ENCODE measurements at places on chromosomes 5 and 9. TPM values are rescaled to one million over a fixed set of nuclear protein-coding genes. Genes with fewer than 3 reads are reported as not detected.

DNA sequence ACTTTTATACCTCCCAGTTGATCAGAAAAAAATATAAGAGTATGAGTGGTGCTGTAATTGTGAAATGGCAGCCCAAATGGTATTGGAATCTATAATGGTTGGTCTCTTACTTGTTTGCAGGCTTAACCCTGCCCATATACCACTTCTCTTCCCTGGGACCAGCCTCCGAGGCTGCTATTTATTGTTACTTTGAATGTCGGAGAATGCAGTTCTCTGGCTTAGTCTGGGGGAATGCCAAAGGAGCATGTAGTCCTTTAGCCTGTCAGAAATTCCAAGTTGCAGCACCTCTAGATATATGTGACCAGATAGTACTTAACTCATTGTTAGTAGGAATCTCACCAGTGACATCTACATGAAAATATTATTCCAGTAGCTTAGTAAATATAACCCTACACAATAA is 47.5 kb downstream of the SLC44A1 start:
- no peak for DNase-seq

- DNase-seq = no peak
These were observed 109.2 kb upstream of the PHYKPL start for GRCh38 chr5:178341851-178342140.

DNA sequence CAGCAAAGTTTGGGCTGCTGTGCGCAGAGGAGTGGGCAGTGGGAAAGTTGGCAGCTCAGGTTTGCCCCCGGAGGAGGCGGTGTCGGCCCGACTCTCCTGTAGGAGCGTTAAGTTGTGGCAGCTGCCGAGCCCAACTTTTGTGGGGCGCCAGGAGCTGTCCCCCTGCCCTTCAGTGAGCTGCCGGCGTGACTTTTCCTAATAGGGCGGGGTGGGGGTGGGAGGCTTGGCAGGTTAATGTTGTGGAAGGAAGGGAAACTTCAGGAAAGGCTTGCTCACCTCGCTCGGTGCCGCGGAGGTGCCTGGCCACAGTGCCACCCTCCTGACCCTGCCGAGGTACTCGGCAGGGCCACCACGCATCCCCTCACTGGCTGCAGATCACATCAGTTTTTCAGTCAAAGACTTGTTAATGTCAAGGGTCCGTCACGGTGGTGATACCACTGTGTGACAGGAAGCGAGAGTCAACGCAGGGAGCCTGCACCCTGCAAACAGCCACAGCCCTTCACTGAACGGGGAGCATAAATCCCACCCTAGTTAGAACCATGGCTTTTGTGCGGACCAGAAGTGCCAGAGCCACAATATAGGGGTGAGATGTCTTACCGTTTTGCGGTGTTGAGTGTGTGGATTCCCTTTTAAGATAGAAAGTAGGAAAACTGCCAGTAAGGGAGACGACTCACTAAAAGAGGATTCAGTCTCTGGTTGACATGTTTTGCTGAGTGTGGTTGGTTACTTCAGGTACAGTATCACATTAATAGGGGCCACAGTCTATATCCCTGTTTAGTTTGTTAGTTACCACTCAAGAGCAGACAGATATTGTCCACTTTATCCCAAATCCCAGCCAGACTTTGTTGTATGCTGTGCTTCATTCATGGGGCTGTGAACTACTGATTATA is 796 bp downstream of the LNPEP start:
- DNase-seq = peak; percentile 13

DNA sequence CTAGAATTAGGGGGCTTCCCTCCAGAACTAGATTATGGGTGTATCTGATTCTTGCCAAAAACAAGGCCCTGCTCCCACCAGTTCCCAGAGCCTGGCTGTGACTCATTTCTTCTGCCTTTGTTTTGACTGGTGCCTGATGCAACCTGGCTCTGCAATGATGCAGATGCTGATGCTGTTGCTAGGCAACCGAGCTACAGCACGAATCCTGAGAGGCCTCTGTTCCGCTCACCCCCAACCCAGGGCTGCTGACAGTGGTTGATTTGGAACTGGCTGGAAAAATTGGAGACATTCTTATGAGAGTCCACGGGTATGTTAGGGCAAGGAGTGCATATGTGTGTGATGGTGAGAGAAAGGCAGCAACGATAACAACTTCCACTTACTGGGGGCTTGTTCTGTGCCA is 100.3 kb downstream of the NSG2 start:
- no peak for DNase-seq

DNA sequence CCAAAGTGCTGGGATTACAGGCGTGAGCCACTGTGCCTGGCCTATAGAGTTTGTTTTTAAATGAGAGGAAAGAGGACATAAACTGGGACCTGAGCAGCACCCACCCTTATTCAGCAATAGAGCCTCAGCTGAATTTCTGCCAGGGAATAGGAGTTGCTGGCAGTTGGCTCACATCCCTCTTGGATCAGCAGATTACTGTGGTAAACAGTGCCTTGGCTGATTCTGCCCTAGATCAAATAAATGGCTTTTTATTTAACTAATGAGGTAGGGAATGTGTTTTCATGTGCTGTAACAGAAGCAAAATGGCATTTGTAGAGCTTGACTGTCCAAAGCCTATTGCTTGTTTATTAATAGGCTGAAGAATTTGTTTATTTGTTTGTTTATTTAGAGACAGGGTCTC is 2.1 kb downstream of the ARHGEF37 start:
- DNase-seq = no peak

- no peak for DNase-seq
These were observed 796.3 kb downstream of the SEMA5A start for GRCh38 chr5:8749556-8749955.

- DNase-seq = no peak
These were observed at the start of gene GRIN3A for GRCh38 chr9:101738566-101739183. GRIN3A (minus strand) TSS chr9:101738647; CDS start chr9:101737979, 668 bp downstream.

GRCh38 chr5:139649082-139649991 is 1.2 kb downstream of the CXXC5 start:
- DNase-seq = no peak

DNA sequence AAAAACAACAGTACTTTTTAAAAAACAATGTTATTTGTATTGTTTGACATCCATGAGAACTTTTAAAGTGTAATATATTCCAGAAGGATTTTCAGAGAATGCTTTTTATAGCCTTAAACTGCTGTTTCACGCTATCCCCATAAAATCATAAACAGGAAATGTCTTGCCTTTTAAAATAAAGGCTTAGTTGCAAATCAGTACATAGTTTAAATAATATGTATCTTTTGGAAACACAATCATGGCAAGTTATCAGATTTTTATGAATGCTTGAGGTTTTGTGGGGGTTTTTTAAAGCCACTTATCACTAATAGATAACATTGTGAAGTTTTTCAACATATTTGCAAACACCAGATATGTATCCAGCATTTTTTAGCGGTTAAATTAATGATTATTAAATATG is 37.2 kb upstream of the F2RL2 start:
- no peak for DNase-seq

DNA sequence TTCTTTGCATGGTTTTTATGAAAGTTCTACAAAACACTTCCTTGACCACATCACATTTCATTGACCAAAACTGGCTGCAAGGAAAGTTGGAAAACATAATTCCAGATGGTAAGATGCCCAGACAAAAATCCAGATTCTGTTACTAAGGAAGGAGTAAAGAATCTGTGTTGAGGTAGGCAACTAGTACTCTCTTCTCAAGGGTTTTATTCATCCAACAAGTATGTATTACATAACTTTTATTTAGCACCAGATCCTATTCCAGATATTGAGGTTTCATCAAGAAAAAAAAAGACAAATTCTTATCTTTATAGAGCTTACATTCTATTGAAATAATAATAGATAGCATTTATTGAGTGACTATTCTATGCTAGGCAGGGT is 43.2 kb upstream of the UGCG start:
- no peak for DNase-seq

GRCh38 chr9:136499935-136500910 is 17.4 kb upstream of the SEC16A start:
- no peak for DNase-seq

- no peak for DNase-seq
These were observed 119.6 kb downstream of the SEMA6A start for GRCh38 chr5:116455061-116455460.

DNA sequence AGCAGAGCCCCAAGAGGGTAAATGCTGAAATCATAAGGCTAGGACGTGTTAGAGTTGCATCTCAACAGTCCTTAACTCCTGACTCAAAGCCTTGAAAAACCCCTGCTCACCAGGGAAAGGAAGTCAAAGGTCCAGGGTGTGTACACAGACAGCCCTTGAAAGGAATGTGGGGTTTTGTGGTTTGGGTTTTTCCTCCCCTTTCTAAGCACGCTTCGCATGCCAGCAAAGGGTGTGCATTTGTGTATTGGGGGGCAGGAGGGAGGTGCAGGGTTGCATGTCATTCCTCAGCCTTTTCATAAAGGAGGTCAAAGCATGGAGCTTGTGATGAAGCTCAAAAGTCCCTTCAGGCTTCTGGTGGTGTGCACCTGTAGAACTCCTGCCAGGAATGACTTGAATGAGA is 17.3 kb upstream of the XPA start:
- DNase-seq = no peak

- DNase-seq = no peak
These were observed 356.8 kb upstream of the CHD1 start for GRCh38 chr5:99285606-99286005.

GRCh38 chr5:32123889-32124676 is 50.0 kb downstream of the GOLPH3 start:
- no peak for DNase-seq

- no peak for DNase-seq
These were observed 3.3 kb downstream of the CDK9 start for GRCh38 chr9:127789179-127789578.

DNA sequence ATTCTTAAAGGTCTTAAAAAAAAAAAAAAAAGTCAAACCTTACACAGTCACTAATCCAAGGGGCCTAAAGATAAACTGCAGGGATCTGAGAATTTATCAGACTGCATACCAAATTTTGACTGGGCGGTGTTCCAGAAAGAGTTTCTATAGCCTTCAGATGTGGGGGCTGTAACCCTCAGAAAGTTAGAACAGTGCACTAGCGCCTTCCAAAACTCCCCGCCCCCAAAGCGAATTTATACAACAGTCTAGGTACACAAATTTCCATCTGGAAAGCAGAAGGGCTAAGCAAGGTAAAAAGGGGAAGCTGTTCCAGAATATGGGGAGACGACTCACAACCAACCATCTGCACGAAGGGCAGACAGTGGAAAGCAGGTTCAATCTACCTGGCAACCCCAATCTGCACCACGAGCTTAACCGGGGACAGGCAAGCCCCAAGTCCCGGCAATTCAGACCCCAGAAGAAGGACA is 813 bp downstream of the ERMP1 start:
- DNase-seq = no peak

DNA sequence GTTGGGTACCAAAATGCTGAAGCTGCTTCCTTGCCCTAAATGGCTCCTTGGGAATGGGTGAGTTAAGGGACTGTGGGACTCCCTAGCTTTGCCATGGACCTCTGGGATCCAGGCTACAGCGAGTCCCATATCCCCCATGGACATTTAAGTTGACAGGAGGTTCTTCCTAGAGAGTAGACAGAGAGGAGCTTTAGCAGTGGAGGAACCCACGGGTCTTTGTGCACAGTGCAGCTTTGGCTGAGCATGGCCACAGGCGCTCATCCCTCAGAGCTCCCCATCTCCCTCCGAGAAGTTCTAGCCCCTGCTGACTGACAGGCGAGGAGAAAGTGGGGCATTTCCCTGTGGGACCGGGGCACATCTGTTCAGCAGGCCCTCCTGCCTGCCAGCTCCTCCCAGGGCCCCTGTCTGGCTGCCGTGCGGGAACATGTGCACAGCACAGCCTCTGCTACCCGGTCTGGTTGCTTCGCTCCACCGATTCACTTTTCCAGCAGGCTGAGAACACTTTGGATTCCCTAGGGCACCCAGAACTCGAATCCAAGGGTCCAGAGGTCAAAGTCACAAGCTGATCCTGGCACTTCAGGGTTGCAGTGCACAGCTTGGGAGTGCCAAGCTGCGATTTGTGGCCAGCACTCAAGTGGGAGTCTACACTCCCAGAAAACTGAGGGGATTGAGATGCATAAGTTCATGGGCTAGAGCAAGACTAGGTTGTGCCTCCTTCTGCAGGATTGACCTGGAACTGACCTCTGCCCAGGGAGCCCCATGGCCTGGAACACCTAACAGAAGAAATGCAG is 40.6 kb upstream of the DMRTA1 start:
- DNase-seq = no peak

Gene PTPDC1
- total RNA-seq = 8.2 TPM

Gene TPPP
- total RNA-seq = 5.5 TPM

Gene PTGER4
- total RNA-seq = 7.1 TPM

Gene RGP1
- 11.8 TPM for total RNA-seq

Gene NDOR1
- 5.3 TPM for total RNA-seq
